ENCODE measurements at places on chromosomes 16 and 17. TPM values are rescaled to one million over a fixed set of nuclear protein-coding genes. Genes with fewer than 3 reads are reported as not detected.
A peak's percentile ranks its signal among the peaks of the same experiment; 100 is the strongest.

- no peak overlapping the region for H3K4me3 ChIP-seq
- H3K36me3 ChIP-seq, result no peaks in the 10 kb centered on the region
- no peak overlapping the region for H3K27ac ChIP-seq
- peaks cover 17% of the 10 kb centered on the region for H3K4me1 ChIP-seq
Measured at GRCh38 chr16:68445458-68445857, 2.9 kb downstream of the SMPD3 start.

ALOXE3 gene
- not detected for total RNA-seq

SLC5A11 gene
- total RNA-seq, result not detected

PLA2G10 gene
- total RNA-seq, result not detected

GRCh38 chr16:87239545-87239944 lies 77.6 kb downstream of the C16orf95 start:
- no peak overlapping the region for H3K4me3 ChIP-seq
- no peak overlapping the region for H3K27ac ChIP-seq
- peaks cover 64% of the 10 kb centered on the region for H3K4me1 ChIP-seq

KRT33B gene
- not detected for total RNA-seq

- H3K36me3 ChIP-seq, result no peaks in the 10 kb centered on the region
- no peak for DNase-seq
- H3K4me1 ChIP-seq, result peaks cover 2% of the 10 kb centered on the region
- no peaks in the 10 kb centered on the region for H3K27me3 ChIP-seq
Measured at GRCh38 chr16:25224731-25225319, 8.1 kb downstream of the AQP8 start.

DNA sequence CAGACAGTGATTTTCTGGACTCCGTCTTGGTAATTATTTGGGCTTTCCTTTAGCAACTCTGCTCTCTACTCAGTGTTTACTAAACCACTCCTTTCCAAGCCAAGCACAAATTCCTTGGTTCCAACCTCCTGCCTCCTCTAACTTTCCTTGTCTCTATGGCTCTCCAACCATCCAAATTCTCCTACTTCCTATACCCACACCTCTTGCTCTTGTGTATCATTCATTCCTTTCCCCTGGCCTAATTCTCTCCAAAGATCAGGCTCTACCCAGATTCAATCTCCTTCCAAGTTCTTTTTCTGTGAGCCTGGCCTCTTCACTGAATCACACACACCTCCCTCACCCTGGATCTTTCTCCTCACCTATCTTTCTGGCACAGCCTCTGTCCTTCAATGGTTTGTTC lies 1.1 kb downstream of the NEURL4 start:
- peak overlapping the region; percentile 96 for H3K4me3 ChIP-seq
- H3K27me3 ChIP-seq, result no peaks in the 10 kb centered on the region
- DNase-seq, result no peak
- peaks cover 5% of the 10 kb centered on the region for H3K36me3 ChIP-seq

PMP22 gene
- not detected for total RNA-seq

- H3K27me3 ChIP-seq, result no peaks in the 10 kb centered on the region
- no peaks in the 10 kb centered on the region for H3K36me3 ChIP-seq
- no peaks in the 10 kb centered on the region for H3K4me1 ChIP-seq
- no peak overlapping the region for H3K27ac ChIP-seq
Measured at GRCh38 chr16:65574326-65574966, 452.6 kb upstream of the CDH11 start.

DNA sequence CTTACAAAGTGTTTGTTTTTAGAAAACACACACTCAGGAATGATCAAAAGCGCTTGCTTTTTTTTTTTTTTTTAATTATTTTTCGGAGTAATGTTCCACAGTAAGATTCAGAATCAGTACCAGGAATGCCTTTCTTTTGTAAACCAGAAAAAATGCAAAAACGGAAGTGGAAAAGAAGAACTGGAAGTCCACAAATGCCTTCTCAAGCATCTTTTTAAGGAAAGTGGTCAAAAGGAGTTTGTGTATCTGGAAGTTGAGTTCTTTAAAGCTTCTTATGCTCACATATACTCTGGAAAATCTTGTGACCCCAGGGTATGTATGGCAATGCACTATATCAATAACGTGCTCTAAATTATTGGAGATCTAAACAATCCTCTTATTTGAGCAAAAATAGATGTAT lies 126.0 kb downstream of the ABCA8 start:
- H3K4me3 ChIP-seq, result no peak overlapping the region
- peaks cover 3% of the 10 kb centered on the region for H3K27me3 ChIP-seq
- DNase-seq, result no peak
- no peaks in the 10 kb centered on the region for H3K4me1 ChIP-seq
- H3K36me3 ChIP-seq, result no peaks in the 10 kb centered on the region

- H3K27me3 ChIP-seq, result no peaks in the 10 kb centered on the region
- H3K27ac ChIP-seq, result no peak overlapping the region
- no peak overlapping the region for H3K4me3 ChIP-seq
- no peaks in the 10 kb centered on the region for H3K36me3 ChIP-seq
- no peaks in the 10 kb centered on the region for H3K4me1 ChIP-seq
- DNase-seq, result no peak
Measured at GRCh38 chr17:71740866-71741265, 380.0 kb upstream of the SOX9 start.

DNA sequence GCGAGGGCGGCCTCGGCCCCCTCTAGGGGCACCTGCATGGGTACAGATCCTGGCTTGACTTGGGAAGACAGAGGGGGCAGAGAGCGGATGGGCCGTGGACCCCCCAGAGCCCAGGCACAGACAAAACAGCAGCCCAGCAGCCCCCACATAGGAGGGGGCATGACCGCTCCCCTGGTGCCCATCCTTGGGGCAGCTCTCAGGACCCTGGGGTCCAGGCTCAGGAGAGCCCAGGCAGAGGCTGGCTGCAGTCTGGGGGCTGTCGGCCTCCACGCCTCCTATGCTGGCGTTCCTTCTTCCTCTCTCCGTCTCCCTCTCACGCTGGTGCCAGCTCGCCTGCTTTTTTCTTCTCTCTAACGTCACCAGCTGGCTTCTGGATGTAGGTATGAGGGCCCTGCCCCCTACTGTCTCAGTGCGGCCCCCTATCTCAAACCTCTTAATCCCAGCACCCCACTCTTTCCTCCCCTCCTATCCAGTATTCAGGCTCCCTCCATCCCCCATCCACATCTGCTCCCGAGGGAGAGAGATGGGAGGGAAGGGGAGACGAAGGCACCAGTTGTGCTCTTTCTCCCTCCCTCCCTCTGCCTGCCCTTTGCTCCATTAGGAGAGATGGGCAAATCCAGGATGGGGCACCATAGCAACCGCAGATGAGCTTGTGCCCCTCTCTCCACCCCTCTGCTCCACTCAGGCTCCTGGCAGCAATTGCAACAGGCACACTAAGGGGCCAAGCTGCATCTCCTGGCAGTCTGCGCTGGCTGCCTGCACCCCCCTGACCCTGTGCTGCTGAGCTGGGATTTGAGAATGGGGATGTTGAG lies at the start of gene GPR179:
GPR179 (minus strand) TSS at position 349 of the 812 bp plus-strand sequence; CDS start at position 182, 167 bp downstream.
- H3K36me3 ChIP-seq, result no peaks in the 10 kb centered on the region
- no peaks in the 10 kb centered on the region for H3K4me1 ChIP-seq
- peaks cover 4% of the 10 kb centered on the region for H3K27me3 ChIP-seq
- no peak within 1 kb of the TSS for H3K27ac ChIP-seq

CFAP52 gene
- total RNA-seq, result not detected

TSPOAP1 gene
- total RNA-seq, result 66.3 TPM

GRCh38 chr17:72370819-72371218 lies 250.0 kb downstream of the SOX9 start:
- no peak overlapping the region for H3K4me3 ChIP-seq
- no peaks in the 10 kb centered on the region for H3K4me1 ChIP-seq
- DNase-seq, result no peak
- H3K27me3 ChIP-seq, result no peaks in the 10 kb centered on the region

FGF11 gene
- 3.6 TPM for total RNA-seq

CHST4 gene
- not detected for total RNA-seq

- H3K36me3 ChIP-seq, result peaks cover 2% of the 10 kb centered on the region
- no peaks in the 10 kb centered on the region for H3K27me3 ChIP-seq
- H3K27ac ChIP-seq, result no peak overlapping the region
- no peaks in the 10 kb centered on the region for H3K4me1 ChIP-seq
- DNase-seq, result no peak
- H3K4me3 ChIP-seq, result no peak overlapping the region
Measured at GRCh38 chr16:88286301-88286923, 96.3 kb upstream of the ZNF469 start.

NPIPB13 gene
- total RNA-seq, result 23.8 TPM

GRCh38 chr17:32253117-32253611 lies 12.5 kb upstream of the RHBDL3 start:
- no peaks in the 10 kb centered on the region for H3K4me1 ChIP-seq
- no peak overlapping the region for H3K27ac ChIP-seq
- peak; percentile 86 for DNase-seq
- peaks cover 12% of the 10 kb centered on the region for H3K27me3 ChIP-seq

DNA sequence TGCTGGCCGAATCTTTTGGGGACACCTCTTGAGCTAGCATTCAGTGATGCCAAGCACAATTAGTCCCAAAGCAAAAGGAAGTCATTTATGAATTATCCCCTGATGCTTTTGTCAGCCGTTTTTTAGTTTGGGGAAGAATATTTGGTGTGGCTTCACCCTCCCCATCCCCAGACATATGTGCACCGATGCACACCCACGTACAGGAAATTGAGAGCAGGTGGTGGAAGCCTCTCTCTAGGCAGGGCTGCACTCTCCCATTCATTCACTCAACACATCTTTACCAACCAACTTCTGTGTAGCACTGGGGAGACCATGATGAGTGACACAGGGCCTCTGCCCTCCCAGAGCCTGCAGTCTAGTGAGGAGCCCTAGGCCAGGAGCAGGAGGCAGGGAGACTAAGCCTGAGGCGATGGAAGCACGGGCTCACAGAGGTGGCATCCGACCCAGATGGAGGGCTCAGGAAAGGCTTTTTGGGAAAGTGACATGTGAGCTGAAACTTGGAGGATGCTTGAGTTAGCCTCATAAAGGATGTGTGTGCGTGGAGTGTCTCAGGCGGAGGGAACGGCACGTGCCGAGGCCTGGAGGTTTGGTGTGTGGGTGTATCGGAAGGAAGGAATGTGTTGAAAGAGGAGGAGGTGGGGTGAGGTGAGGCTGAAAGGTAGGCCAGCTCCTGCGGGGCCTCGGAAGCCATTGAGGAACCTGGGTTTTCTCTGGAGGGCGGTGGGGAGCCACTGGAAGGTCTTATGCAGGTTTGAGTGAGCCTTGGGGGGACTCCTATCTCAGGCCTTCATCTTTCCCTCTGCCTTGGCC lies 43.8 kb downstream of the PSME3IP1 start:
- H3K4me3 ChIP-seq, result no peak overlapping the region
- H3K27me3 ChIP-seq, result no peaks in the 10 kb centered on the region
- DNase-seq, result no peak
- H3K27ac ChIP-seq, result peak overlapping the region; percentile 48
- H3K36me3 ChIP-seq, result no peaks in the 10 kb centered on the region

- no peaks in the 10 kb centered on the region for H3K27me3 ChIP-seq
- H3K4me3 ChIP-seq, result no peak overlapping the region
- no peaks in the 10 kb centered on the region for H3K4me1 ChIP-seq
- H3K36me3 ChIP-seq, result peaks cover 44% of the 10 kb centered on the region
- no peak overlapping the region for H3K27ac ChIP-seq
- DNase-seq, result no peak
Measured at GRCh38 chr17:4033751-4034251, 69.6 kb upstream of the ATP2A3 start.

- H3K4me3 ChIP-seq, result no peak overlapping the region
- no peaks in the 10 kb centered on the region for H3K4me1 ChIP-seq
Measured at GRCh38 chr16:61969077-61969382, 67.2 kb downstream of the CDH8 start.

DNA sequence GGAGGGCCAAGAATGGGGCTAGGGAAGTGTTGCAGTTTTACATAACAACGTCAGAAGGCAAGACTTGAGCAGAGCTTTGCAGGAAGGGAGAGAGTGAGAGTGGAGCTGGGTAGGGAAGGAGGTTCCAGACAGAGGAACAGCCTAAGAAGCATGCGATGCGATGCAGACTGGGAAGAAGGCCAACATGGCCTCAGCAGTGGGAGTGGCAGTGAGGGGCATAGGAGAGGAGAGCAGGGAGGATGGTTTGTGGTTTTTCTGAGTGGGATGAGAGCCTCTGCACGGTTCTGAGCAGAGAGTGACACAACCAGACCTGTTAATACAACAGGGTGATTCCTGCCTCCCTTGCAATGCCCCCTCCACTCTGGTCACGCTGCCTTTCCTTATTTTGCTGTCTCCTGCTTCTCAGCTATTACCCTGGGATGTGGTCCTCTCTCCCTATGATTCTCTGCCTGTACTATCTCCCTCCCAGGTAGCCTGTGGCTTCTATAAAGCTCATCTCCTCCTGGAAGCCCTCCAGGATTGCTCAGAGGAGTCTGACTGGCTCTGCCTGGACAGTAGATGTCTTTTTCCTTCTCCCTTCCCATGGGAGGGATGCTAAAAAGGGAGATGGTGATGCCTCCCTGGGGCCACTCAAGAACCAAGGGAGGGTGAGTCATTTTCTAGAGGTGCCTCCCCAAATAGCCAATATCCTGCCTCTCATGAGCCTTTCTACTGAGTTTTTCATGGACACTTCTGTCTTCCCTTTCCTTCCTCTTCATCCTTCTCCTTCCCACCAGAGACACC lies 38.7 kb upstream of the NGFR start:
- peaks cover 50% of the 10 kb centered on the region for H3K27me3 ChIP-seq
- no peak overlapping the region for H3K4me3 ChIP-seq
- peaks cover 9% of the 10 kb centered on the region for H3K4me1 ChIP-seq
- no peak overlapping the region for H3K27ac ChIP-seq
- no peaks in the 10 kb centered on the region for H3K36me3 ChIP-seq

- no peaks in the 10 kb centered on the region for H3K36me3 ChIP-seq
- no peaks in the 10 kb centered on the region for H3K4me1 ChIP-seq
- no peak overlapping the region for H3K27ac ChIP-seq
- H3K27me3 ChIP-seq, result peaks cover 7% of the 10 kb centered on the region
- H3K4me3 ChIP-seq, result no peak overlapping the region
- no peak for DNase-seq
Measured at GRCh38 chr17:32299580-32300164, 34.0 kb downstream of the RHBDL3 start.

GRCh38 chr17:42094375-42095069 lies 3.8 kb downstream of the ZNF385C start:
- peaks cover 6% of the 10 kb centered on the region for H3K4me1 ChIP-seq
- no peak overlapping the region for H3K27ac ChIP-seq
- peaks cover 39% of the 10 kb centered on the region for H3K27me3 ChIP-seq
- no peak for DNase-seq

TNFRSF13B gene
- not detected for total RNA-seq

DNA sequence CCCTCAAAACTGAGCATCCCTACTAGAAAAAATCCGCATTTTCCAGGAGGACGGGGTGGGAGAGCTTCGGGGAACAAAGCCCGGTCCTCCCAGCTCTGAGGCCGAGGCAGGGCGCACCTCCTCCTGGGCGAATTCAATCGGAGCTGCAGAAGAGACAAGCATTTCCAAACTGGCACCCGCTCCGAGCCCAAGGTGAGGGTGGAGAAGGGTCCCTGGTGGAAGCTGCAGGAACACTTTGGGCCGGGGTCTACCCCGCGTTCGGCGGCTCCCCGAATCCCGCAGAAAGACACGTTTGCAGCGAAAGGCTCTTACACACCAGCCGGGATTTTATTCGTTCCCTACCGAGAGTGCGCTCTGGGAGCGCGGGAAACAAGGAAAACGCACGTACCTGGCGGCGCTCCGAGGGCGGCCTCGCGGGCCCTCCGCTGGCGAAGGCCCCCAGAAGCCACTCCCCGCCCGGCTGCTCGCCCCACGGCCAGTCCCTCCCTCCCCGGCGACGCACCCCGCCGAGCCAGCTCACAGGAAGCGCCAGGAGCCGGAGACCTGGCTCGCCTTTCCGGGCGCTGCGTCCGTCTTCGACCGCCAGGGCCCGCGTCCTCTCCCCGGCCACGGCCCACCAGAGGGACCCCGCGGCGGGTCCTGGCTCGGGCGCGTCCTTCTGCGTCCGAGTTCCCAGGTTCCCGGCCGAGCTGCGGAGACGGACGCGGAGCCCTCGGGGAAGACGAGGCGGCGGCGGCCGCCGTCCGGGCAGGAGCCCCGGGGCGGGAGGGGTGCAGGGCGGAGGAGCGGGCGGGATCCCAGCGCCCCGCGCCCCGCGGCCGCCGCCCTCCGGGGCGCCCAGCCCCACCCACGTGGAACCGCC lies 49.8 kb upstream of the BAHCC1 start:
- peaks cover 63% of the 10 kb centered on the region for H3K27me3 ChIP-seq
- H3K36me3 ChIP-seq, result peaks cover 2% of the 10 kb centered on the region
- peak; percentile 73 for DNase-seq
- no peak overlapping the region for H3K27ac ChIP-seq
- H3K4me1 ChIP-seq, result peaks cover 5% of the 10 kb centered on the region

Measured in activated CD8-positive, alpha-beta memory T cell treated with anti-CD3 and anti-CD28 coated beads, Interleukin-2, amount 10 ng/mL, durations not matched to agents 7 days and 5 days (primary cell).